Epithelial cell of esophagus (primary cell): ENCODE measurements at places on chromosomes 12 and 14.

DNA sequence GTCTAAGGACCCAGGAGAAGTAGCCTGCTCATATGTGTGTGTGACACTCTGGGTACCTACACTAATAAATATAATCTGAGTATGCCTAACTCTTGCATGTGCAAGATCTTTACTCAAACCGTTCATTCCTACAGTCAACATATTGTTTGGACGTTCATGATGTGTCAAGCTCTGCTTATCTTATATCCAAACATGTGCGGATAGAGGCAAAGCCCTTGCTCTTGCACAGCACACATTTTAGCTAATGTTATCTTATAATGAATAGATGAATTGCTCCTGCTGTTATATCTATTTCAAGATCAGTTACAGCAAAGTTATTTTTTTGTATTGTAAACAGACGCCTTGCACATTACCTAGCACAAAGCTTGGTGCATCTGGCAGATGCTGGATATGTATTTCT is 228.4 kb upstream of the FLRT2 start:
- no peak for DNase-seq

- DNase-seq = no peak
Observed at GRCh38 chr14:85079842-85080730, 449.9 kb upstream of the FLRT2 start.

GRCh38 chr12:50157259-50157658 is 9.9 kb downstream of the CERS5 start:
- no peak for DNase-seq

- peak; percentile 79 for DNase-seq
Observed at GRCh38 chr12:132560614-132561426, 49.6 kb downstream of the LRCOL1 start.

DNA sequence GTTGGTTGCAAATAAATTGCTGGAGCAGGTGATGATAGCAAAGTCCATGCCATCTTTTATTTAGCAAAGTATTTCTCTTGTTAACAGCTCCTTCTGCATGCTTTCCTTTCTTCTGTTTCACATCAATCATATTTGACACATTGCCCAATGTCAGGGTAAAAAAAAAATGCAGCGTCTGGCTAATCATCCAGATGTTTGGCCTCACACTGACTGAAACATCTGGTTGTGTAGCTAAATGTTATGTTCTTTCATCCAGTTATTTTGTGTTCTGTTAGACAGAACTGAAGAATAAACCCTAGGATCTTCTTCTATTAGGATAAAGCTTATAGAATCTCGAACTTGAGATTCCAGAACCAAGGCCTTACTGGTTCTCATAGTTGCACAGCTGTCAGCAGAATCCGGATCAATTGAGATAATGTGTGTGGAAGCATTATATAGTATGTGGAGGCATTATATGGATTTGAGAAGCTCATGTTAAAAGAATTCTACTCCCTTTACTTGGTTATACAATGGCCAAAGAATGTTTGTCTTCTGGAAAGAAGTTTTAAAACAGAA is 859.2 kb downstream of the DIO2 start:
- peak; percentile 1 for DNase-seq

GRCh38 chr14:52583544-52583943 is 30.9 kb downstream of the GPR137C start:
- DNase-seq = peak; percentile 46

GRCh38 chr14:104401785-104402184 is 177.8 kb upstream of the C14orf180 start:
- DNase-seq = no peak

- peak; percentile 34 for DNase-seq
Observed at GRCh38 chr12:120316798-120317223, 10.8 kb downstream of the PLA2G1B start.

DNA sequence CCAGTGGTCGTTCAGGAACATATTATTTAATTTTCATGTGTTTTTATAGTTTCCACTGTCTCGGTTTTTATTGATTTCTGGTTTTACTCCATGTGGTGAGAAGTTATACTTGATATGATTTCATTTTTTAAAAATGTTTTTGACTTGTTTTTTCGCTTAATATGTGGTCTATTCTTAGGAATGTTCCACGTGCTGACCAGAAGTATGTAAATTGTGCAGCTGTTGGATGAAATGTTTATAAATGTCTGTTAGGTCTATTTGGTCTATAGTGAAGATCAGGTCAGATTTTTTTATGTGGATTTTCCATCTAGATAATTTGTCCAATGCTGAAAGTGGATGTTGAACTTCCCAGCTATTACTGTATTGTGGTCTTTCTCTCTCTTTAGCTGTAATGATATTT is 433.8 kb upstream of the MIS18BP1 start:
- no peak for DNase-seq

DNA sequence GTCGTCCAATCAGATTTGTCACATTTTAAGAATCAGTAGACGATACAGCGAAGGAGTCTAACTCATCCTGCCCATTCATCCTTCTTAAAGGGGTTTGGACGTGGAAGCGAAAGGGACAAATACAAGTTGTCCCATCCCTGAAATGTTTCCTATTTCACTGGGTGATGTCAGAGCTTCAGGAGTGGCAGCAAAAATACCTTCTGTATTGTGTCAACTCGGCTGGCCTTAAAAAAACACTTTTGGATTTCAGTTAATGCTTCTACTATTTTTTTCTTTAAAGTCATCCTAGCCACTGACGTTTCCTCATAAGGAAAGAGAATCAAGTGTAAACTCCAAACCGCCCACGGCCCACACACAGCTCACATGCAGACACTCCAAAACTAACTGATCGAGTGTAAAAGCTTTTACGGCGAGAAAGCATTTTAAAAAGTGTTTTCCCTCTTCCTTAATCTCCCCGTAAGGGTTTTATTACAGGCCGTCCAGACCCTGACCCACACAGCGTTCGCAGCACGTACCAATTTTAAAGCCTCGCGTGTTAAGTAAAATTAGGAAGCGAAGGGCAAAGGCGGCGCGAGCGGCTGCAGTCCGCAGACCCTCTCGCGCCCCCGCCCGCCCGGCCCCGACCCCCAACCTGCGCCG is 593 bp downstream of the CFL2 start:
- DNase-seq = peak; percentile 73

GRCh38 chr12:24378548-24379407 is 429.3 kb upstream of the SOX5 start:
- no peak for DNase-seq

GRCh38 chr14:102341566-102341965 is 21.1 kb downstream of the CINP start:
- DNase-seq = no peak

DNA sequence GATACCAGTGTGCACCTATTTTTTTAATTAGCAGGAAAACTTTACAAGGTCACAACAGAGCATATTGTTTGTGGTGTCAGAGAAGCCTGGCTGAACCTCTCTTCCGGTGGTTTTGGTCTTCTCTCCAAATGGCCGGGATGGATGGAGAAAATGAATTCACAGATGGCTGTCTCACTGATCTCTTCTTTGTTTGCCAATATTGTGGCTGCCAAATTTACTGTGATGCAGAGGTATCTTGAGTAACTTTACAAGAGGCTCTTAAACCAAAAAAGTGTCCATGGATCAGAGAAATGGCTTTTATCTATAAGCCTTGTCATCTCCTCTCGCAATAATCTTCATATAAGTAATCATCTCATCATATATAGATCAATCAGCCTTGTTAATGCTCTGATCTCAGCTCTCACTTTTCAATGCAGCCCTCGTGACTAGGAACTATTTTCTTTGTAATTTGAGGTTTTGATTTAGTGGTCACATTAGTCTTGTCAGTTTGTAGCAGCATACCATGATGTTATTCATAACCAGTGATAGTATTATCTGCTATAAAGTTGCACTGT is 308.1 kb downstream of the EGLN3 start:
- DNase-seq = no peak

GRCh38 chr12:19547271-19547671 is 108.0 kb downstream of the AEBP2 start:
- no peak for DNase-seq

- DNase-seq = no peak
Observed at GRCh38 chr12:47817272-47818006, 2.3 kb downstream of the HDAC7 start.

- peak; percentile 93 for DNase-seq
Observed at GRCh38 chr12:86137936-86138335, 118.3 kb downstream of the MGAT4C start.

GRCh38 chr14:101525640-101526527 is 35.4 kb upstream of the DIO3 start:
- DNase-seq = no peak

DNA sequence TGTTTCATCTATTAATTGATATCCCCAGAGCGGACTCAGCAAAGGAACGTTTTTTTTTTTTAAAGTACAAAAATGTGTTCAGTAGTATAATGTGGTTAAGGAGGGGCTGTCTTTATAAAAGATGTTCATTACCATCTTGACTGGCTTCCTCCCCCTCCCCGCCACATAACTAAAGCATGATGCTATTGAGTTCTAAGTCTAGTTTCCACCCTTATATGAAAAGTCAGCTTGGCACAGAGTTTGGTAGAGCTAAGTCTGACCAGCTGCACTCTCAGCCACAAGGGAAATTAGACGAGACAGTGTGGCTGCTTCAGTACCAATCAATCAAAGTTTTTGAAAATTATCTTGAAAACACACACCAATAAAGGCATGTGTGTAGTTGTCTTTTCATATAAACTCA is 1.9 kb upstream of the MYBPC1 start:
- no peak for DNase-seq

- DNase-seq = no peak
Observed at GRCh38 chr12:48779869-48780268, 9.0 kb downstream of the ADCY6 start.

DNA sequence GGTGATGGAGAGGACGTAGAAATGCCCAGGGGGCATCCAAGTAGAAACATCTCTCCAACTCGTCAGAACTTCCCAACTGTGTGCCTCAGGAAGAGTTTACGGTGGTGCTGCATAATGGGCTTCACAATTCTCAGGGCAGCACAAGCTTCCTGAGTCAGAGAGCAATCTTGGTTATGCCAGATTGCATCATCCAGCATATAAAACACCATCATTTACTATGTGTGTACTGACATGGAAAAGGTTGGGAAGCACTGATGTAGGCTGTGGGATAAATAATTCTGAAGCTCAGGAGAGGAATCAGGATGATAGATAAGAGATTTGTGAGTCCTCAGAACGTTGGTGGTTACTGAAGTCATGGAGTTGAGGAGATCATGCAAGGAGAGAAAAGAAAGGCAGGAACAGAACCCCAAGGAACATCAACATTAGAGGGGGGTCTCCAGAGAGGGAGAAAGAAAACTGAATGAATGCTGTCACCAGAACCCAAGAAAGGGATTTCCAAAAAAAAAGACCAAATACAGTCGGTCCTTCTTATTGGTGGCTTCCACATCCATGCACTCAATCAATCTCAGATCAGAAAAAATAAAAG is 4.7 kb upstream of the NCKAP5L start:
- peak; percentile 68 for DNase-seq

DNA sequence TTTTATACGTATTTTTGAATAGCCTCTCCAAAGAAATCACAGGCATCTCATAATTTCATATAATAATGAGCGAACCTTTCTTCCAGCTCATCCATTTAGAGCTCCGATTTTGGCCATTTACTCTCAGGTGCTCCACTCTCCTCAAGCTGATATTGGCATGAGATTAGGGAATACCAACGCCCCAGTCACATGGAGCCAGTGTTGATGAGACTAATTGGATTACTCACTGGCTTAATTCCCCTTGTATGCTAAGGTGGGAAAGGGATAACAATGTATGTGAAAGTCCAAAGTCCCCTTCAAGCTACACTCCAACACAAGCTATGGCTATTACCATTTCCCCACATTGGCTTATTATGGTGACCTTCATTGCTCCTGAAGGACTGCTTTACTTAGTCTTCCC is 76.6 kb upstream of the NAV3 start:
- no peak for DNase-seq

GRCh38 chr12:42612231-42612613 is 22.7 kb upstream of the PRICKLE1 start:
- DNase-seq = no peak

DNA sequence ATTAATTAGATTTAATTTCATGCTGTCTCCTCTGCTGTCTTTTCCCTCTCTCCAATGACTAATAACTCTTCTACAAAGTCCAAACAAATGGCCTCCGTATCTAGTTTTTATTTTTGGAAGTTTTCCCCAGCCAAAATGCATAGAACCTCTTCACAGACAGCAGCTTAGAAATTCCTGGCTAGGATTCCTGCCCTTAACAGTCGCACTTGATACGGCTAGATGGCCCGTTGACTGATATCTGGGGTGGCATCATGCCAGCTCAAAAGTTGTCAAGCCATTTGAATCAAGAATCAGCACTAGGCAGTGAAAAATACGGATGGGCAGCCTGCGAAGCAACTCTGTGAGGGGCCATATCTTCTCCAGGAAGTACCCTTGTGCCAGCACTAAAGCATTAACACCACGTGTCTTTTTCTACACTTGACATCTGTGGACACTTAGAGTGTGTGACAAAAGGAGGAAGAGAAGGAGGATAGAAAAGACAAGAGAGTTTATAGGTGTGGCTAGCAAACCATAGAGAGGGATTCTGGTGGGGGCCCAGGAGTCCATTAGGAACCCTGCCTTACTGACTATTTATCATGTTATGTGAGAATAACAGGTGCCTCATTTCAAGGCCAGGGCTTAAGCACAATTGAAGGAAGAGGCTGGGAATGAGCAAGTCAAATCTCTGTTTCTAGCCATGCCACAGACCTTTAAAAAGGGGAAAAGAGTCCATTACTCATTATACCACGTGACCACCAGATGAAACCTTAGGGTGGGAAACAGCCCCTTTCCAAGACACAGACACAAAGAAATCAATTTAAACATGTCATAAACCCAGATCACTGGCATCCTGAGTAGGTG is 39.2 kb upstream of the KRR1 start:
- DNase-seq = no peak
